Activated CD4-positive, alpha-beta T cell treated with anti-CD3 and anti-CD28 coated beads, Interleukin-2, amount 50 U/mL, for 1 hour (primary cell): ENCODE measurements at places on chromosomes 6 and 20.

DNA sequence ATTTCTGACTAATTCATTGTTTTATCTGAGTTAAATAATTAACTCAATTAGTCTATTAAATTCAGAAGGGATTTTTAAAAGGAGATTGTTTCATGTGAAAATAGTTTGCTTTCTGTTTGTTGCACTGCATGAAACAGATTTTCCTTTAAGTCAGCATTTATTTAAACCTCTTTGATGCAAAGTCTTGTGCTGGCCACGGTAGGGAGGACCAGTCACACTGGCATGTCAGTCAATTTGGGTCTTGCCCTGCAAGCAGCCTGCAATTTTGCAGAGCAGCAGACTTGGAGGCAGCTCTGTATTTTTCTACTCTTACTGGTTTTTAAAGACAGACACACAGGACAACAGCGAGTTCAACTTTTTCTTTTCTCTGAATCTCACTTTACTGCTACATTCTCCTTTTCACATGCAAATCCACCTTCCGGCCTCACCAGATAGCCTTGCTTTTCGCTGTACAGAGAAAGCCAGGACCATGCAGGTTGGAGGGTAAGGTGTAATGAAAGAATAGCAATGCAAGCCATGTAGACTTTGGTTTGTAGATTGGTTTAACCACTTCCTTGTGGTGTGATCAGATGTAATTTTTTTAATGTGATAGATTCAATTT, 689.9 kb upstream of the AGPAT4 start:
- DNase-seq: no peak

DNA sequence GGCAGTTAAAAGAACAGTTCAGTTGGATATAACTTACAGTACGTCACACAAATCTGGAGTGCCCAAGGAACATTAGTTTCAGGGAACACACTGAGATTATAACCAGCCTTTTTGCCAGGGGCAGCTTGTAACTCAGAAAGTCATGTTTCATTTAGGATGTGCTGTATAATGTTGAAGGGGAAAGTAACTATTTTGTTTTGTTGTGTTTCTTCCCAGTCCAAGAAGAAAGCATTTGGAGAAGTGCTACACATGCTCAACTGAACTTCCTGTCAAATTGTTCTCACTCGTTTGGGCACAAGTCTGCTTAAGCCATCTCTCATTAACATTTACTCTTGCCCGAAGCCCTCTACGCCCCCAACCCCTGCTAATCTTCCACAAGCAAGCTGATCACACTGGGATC, 157.9 kb downstream of the BTBD9 start:
- no peak for DNase-seq

- no peak for DNase-seq
These were observed 328.2 kb upstream of the MANEA start for GRCh38 chr6:95249175-95249574.

DNA sequence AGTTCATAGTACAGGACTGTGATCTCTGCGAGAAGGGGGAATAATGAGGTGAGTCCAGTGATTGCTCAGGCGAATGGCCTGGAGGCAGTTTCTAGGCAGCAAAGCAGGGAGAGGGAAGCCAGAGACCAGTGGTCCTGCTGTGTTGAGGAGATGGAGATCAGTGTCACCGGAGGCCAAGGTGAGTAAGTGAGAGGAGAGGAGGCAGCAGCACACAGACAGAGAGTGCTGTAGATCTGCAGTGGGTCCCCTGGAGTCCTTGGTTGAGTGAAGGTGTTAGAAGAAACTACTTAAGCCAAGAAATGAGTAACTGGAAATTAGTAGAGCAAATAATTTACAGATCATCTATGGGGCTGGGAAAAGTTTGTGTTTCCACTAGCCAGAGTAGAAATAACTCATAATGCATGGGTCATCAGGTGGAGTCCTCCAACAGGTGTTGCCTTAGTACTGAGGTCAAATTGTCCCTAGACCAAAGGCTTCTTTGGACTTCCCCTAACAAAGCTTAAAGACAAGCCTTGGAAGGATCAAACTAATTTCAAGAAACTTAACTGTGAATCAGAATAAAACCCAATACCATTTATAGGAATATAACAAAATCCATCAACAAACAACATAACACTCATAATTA, 13.6 kb downstream of the HEBP2 start:
- DNase-seq: no peak

GRCh38 chr6:13141387-13141786, 186.9 kb downstream of the TBC1D7 start:
- no peak for DNase-seq

- no peak for DNase-seq
These were observed 74.4 kb upstream of the RIPOR2 start for GRCh38 chr6:25010176-25010575.

GRCh38 chr6:7727086-7727945, 1.4 kb downstream of the BMP6 start:
- DNase-seq: no peak

DNA sequence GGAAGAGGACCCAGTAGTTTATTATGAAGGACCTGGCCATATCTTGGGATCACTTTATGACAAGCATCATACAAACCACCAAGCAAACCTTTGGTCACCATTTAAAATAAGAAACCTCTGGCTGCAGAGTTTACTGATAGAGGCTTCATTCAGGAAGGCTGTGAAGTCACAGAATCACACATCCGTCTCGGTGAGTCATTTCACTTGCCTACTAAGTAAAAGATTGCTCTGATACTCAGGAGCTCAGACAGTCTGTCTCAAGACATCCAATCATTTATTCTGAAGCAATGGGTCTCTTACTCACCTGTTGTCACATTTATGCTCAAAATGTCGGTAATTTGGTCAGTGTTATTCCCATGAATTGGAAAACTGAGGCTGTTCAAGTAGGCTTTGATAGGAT, 33.7 kb downstream of the ADGRF5 start:
- DNase-seq: no peak

DNA sequence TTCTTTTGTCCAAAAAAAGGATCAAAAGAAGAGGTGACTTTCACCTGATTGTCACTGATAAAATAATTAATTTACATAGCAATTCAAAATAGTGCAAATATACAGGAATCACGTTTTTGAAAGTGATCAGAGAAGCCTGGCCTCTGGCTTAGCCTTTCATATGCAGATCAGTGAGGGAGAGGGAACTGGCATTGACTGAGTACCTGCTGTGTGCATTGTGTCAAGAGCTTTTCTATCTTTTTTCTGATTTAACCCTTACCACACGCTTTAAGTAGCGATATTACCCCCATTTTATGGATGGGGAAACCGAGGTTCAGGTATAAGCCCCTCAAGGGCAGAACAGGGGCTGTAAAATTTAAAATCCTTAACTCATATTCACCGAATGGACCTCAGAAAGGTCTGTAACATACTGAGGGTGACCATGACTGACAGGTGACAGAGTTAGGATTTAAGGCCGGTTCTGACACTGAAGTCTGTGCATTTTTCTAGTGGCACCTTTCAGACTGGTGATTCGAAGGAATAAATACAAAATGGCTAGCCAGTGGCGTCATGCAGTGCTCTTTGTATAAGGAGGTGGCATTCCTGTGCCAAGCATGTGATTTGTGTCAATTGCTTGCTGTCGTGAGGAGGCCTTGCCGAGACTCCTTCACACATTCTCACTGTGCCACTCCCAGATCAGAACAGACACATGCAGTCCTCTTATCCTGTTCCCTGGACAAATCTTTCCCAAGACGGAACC, 310.2 kb downstream of the TSHZ2 start:
- no peak for DNase-seq

DNA sequence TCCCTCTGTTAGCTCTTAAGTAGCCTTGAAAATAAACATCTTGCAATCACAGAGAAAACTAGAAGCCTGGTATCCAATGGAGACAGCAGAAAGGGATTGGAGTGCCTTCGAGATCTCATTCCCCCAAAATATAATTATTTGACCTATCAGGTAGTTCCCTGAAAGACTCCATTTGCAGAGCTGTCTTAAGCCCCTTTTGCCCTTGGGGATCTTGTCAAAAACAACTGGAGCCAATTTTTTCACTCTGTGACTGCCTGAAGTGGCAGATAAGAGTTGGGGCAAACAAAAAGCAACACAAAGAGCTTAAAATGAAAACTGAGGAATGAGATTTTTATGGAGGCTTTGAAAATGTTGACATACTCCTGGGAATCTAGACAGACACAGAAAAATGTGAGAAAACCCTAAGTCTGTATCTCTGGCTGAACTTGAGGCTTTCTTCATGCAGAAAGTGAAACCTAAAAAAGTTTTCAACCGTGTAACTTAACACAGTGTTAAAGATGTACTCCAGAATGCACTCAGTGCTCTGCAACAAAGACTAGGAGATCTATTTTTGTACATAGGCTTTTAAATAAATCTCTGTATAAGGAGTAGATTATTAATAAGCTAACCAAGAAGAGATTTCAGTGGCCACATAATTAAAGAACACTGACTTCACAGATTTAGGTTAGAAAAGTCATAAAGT, 971.1 kb upstream of the MAN1A1 start:
- DNase-seq: no peak

DNA sequence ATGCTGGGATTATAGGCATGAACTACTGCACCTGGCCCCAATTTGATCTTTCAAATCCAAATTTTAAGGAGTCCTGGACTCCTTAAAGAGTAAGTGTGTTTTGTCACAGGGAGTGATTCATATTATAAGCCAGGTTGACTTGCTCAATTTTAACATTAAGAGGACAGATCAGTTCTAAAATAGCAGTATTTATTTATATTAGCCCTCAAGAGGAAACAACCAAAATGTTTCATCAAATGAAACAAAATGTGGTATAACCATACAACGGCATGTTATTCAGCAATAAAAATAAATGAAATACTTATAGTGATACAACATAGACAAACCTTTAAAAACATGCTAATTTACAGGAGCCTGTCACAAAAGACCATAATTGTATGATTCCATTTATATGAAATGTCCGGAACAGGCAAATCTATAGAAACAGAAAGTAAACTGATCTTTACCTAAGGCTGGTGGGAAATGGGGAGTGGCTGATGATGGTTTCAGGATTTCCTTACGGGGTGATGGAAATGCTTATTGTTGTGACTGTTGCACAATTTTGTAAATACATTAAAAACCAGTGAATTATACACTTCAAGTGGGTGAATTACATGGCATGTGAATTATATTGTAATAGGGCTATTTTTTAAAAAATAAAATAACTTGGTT, 637.4 kb downstream of the MMUT start:
- no peak for DNase-seq

GRCh38 chr6:51459958-51460357, 627.5 kb downstream of the PKHD1 start:
- no peak for DNase-seq

GRCh38 chr6:145055567-145055966, 679.8 kb downstream of the EPM2A start:
- DNase-seq: no peak
